ENCODE measurements at places on chromosomes 4 and X.
A peak's percentile ranks its signal among the peaks of the same experiment; 100 is the strongest.

GRCh38 chrX:118603981-118604380, 108.4 kb downstream of the DOCK11 start:
- DNase-seq, result no peak

DNA sequence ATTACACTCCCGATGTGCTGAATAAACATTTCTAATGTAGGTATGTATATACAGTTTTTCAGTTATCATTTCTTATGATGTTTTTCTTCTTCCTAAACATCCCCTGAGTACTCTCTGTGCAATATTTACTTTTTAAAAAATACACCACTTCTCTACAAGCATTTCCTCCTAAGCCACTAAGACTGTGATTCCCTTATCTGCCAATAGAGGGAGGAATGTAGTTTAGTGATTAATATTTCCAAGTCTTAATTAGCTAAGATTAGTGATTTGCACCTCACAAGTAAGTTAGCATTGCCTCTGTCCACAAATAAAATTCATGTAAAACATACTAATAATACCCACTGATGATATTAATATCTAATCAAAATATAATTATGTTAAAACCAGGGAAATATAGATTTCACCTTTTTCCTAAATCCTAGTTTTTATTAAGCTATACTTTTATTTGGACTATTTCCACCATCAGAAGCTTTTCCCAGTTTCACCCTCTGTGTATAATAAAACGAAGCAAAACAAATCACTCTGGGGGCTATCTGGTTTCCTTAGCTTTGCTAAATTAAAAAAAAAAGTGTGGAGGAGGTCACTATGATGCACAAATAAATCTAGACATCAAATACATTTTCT, 909.1 kb downstream of the FAT4 start:
- DNase-seq, result no peak

- DNase-seq, result no peak
Measured at GRCh38 chr4:4260185-4260751, 12.2 kb upstream of the TMEM128 start.

- DNase-seq, result no peak
Measured at GRCh38 chrX:85244450-85245211, 840 bp downstream of the ZNF711 start.

GRCh38 chrX:43656005-43656494, at the start of gene MAOA:
MAOA (plus strand) TSS chrX:43656299; CDS start chrX:43656342, 43 bp downstream.
- no peak for DNase-seq

DNA sequence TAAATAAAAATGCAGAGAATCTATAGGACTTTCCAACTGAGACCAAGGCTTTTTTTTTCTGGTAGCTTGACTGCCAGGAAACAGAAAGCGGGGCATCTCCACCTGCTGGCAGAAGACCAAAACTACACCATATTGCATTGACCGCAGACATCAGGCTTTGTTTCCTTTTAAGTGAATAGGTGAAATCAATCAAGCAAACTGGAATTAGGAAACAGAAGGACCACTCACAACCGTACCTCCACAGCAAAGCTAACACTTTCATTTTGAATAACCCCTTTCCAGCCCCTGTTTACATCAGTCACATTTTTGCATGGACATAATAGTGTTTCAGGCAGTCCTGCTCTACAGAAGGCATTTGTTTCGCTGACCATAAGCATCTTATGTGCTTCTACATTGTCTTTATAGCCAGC, 218.2 kb downstream of the IDS start:
- DNase-seq, result peak; percentile 6

- DNase-seq, result no peak
Measured at GRCh38 chr4:74368596-74368995, 3.7 kb downstream of the EREG start.

DNA sequence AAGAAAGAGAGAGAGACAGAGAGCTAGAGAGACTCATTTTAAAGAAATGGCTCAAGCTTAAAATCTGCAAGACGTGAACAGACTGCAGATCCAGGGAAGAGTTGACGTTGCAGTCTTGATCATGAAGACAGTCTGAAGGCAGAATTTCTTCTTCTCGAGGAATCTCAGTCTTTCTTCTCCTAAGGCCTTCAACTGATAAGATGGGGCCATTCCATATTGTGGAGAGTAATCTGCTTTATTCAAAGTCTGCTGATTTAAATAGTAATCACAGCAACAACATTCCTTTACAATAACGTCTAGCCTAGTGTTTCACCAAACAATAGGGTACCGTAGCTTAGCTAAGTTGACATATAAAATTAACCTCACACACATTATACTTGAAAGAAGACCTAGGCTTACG, 208.4 kb upstream of the ADAMTS3 start:
- no peak for DNase-seq

- DNase-seq, result no peak
Measured at GRCh38 chr4:72744103-72744725, 175.2 kb upstream of the ADAMTS3 start.

DNA sequence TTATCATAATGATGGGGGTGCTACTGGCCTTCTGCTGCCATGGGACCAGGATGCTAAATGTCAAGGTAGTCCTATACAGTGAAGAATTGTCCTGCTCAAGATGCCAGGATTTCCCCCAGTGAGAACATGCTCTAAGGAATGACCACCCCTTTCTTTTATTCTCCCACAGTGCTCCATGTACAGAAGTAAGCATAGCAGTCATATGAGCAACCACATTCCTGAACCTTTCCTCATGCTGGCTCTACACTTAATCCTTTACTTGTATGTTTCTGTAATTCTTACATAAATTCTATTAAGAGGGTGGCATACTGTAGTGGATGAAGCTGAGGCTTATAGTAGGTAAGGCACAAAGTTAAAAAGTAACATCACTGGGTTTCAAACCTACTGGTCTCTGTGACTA, 20.2 kb downstream of the CYP2U1 start:
- DNase-seq, result no peak

- DNase-seq, result peak; percentile 91
Measured at GRCh38 chrX:40188573-40189417, 91.0 kb upstream of the BCOR start.

DNA sequence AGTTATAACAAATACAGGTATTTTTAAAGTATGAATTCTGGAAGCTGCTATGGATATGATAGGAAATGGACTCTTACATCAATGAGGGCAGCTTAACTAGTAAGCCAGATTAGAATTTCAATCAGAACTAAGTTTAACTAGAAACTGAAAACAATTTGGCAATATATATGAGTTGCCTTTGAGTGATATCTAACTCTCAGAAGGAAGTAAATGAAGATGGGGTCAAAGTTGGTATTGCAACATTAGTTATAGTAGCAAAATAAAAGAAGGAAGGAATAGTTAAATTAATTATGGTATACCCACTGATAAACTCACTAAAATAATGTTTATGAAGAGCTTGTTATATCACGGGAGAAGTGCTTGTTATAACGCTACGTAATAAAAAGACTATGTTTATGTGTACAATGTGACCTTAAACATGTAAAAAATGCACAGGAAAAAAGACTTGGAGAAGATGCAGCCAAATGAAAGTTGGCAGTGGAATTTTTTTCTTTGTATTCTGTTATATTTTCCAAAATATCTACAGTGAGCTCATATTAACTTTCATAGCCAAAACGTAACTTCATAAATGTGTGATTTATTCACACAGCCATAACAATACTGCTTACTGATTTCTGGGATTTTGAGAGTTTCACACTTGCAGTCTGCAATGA, 34.5 kb downstream of the PHKA2 start:
- DNase-seq, result no peak

- DNase-seq, result no peak
Measured at GRCh38 chr4:2024683-2025082, 15.9 kb upstream of the NELFA start.

Data from SK-N-MC (cell line).